ENCODE measurements at places on chromosomes 3 and 15.

- DNase-seq: no peak
Observed at GRCh38 chr3:195248281-195248680, 22.7 kb downstream of the XXYLT1 start.

DNA sequence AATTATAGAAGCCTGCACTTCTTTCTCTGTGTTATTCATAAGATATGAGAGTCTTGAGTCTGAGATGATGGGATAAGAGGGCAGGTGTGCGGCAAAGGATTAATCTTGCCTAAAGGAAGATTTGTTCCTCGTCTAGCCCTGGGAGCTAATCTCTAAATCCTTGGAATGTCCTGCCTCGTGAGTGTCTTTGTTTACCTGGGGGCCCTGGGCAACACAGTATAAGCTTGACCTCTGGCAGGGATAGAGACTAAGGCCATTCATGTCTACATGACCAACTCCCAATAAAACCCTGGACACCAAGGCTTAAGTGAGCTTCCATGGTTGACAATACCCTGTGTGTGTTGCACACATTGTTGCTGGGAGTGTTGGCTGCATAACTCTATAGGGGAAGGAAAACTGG lies 3.2 kb upstream of the AGBL1 start:
- DNase-seq: no peak

DNA sequence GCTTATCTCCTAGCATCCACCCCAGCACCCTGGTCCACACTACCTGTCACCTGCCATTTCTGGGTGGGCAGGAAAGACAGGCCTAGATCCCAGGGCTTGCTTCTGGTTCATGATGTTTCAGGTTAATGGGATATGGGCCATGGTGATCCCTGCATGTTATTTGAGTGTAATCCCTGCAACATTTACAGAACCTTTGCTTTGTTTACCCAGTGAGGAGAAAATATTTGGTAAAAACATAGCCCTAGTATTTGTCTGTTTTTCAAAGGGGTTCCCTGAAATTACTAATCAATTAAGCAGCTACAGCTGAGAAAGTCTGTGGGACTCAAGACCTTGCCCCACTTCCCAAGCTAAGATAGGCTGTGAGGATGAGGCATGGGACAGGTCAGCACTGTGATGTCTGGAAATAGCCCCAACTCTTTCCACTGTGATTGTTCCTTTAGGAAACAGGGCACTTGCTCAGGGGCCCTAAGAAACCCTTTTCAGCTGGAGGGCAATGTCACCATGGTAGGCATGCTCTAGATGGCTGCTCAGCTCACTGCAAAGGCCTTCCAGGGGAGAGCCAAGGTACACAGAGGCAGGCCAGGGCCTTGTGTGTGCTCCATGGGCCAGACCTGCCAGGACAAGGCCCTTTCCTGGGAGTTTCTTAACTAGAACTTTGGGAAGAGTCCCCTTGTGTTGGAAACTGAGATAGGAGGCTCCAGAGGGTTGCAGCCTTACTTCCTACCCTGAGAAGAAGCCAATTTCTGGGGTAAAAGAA lies 11.1 kb downstream of the TRANK1 start:
- no peak for DNase-seq

- DNase-seq: no peak
Observed at GRCh38 chr3:36525115-36525801, 145.0 kb downstream of the STAC start.

- no peak for DNase-seq
Observed at GRCh38 chr15:70284438-70285214, 186.9 kb upstream of the TLE3 start.

DNA sequence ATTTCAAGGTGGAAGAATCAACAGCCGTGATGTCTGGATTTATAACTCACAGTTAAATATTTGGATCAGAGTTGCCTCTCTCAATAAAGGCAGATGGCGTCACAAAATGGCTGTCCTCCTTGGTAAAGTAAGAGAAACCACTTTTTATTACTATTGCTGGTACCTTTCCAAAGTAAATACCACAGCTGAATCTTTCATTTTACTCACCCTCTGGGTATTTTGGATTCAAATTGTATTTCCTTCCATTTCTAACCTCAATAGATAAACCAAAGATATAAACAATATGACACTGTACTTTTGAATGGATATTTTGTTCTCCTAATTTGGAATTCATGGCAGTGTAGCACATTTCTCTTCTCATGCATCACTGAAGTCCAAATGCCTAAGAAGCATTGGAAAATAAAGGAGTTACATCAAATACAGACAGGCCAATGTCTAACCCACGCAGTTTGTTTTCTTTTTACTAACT lies 29.5 kb downstream of the KLHL24 start:
- DNase-seq: no peak

DNA sequence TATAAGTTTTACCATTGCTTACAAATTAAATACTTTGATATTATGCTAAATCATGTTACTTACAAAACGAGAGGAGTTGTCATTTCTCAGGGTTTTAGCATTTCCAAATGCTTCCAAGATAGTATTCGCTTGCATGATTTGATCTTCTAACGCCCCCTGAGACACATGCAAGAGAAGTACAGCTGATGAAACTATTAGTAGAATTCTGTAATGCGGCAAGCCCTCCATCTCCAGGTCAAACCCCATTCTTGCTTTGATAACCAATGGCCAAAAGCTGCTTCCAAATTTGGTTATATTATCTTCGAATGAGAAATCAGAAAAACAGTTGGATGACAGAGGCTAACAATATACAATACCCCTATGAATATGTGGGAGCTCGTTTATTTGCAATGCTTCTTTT lies 14.7 kb downstream of the MYH15 start:
- DNase-seq: no peak

- peak; percentile 29 for DNase-seq
Observed at GRCh38 chr15:70023064-70023768, 74.5 kb downstream of the TLE3 start.

- no peak for DNase-seq
Observed at GRCh38 chr15:63998489-63998888, 47.8 kb downstream of the DAPK2 start.

GRCh38 chr15:65630760-65631159 lies 9.0 kb downstream of the SLC24A1 start:
- DNase-seq: no peak

GRCh38 chr15:34436956-34437442 lies 609 bp downstream of the GOLGA8A start:
- DNase-seq: peak; percentile 51

GRCh38 chr3:72441284-72441994 lies 406.8 kb downstream of the SHQ1 start:
- no peak for DNase-seq

DNA sequence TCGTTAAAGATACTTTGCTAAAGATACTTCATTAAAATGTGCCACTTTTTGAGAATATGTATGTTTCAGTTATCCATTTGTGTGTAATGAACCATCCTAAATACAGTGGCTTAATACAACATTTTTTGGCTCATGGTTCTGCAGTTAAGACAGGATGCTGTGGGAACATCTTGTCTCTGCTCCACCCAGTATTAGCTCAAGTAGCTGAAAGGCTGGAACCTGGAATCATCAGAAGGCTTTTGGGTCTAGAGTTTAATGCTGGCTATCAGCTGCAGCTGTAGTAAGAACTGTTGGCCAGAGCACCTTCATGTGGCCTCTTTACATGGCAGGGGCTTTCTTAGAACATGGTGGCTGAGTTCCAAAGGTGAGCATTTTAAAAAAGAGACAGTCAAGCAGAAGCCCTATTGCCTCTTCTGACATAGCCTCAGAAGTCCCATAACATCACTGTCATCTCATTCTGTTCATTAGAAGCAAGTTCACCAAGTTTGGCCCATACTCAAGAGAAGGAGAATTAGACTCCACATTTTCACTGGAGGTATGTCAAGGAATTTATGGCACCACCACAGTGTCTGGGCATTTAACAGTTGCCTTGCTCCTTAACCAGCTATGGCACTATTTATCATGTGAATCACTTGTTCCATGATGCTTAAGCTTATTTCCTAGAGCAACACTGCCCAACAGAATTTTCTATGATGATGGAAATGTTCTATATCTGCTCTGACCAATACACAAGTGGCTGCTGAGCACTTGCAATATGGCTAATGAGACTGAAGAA lies 70.4 kb upstream of the PDZRN3 start:
- DNase-seq: no peak

- no peak for DNase-seq
Observed at GRCh38 chr15:25832158-25832557, 31.0 kb downstream of the ATP10A start.

GRCh38 chr3:129829640-129830039 lies 63.9 kb downstream of the TMCC1 start:
- DNase-seq: no peak

DNA sequence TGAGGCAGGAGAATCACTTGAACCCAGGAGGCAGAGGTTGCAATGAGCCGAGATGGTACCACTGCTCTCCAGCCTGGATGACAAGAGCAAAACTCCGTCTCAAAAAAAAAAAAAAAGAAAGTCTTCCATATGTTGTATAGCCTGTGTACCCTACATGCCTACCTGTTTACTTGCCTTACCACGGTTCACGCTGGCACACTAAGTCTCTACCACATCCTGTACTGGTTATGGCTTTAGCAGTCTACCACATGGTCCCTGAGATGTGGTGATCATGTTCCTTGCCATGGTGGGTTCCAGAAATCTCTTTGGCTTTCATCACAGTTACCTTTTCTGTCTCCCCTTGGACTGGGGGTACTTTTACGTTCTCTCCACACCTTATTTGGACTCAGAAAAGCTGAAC lies 63.8 kb upstream of the TBC1D5 start:
- DNase-seq: no peak

- DNase-seq: no peak
Observed at GRCh38 chr15:96171853-96172296, 158.6 kb upstream of the NR2F2 start.

GRCh38 chr3:196868297-196868661 lies 559 bp downstream of the SENP5 start:
- DNase-seq: no peak

- DNase-seq: no peak
Observed at GRCh38 chr3:185164428-185165217, 11.8 kb upstream of the C3orf70 start.

DNA sequence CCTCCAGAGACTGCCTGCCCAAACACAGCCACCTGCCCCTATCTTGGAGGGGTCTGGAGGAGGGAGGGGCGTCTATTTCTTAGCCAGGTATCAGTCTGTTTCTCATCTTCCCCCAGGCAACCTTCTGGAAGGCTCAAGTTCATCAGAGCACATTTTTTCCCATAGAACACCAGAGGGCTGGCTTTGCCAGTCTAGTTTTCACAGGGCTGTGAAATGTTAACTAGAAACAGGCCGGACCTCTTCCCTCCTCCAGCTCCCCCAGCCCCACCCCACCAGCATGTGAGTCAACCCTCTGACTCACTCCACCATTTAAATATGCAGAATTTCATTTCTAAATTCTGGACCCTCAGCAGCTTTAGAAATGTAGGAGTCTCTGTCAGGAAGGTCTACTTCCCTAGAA lies 66.9 kb downstream of the SLCO2A1 start:
- DNase-seq: no peak

DNA sequence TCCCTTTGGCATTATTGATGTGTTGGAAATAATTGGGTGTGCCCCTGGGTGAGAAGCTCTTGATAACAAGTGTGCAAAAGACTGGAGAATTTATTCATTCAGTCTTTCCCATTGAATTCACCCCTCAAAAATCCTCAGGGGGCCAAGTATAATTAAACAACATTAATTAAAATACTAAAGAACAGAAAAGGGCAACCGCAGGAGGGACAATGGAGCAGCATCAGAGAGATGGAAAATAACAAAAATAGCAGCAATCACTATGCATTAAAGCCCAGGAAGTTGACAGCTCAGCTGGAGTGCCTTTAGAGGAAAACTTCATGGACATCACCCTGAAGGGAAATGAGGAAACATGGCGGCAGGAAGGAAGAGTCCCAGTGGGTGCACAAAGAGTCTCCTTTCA lies 227.6 kb downstream of the MINAR1 start:
- DNase-seq: no peak

DNA sequence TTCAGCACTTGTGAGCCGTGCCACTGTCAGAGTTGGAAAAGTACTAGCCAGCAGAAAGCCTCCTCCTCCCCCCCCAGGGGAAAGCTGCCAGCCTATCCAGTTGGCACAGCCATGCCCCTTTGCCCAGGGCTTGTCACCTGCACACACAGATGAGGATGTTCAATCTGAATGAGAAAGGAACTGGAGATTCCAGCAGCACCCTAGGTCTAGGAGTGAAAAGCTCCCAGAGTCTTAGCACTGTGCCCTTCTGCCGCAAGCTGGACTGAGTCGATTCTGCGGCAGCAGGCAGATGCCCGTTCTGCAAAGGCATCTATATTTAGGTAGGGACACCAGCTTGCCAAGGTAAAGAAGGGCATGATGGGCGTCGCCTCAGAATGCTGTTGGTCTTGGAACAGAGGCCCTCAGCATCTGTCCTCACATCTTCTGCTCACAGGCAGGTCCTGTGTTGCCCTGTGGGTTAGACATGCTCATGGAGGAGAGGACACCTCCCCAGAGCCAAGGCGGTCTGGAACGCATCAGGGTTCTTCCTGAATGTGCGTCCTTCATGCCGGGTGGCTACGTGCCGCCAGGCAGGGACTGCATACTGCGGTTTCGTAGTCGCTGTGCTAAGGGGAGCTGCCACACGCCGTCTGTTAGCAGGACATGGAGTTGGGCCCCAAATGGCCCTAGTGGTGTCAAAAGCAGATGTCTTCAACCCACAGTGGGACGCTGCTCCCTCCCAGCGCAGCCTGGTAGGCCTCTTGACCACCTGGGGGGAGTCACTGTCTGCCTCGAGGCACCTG lies 109.5 kb downstream of the VGLL4 start:
- DNase-seq: no peak

- no peak for DNase-seq
Observed at GRCh38 chr3:188979248-188979647, 192.5 kb upstream of the TPRG1 start.

GRCh38 chr3:4149296-4149695 lies 153.9 kb upstream of the SETMAR start:
- DNase-seq: no peak

GRCh38 chr15:73017987-73018386 lies 34.3 kb upstream of the NEO1 start:
- no peak for DNase-seq

GRCh38 chr15:100926971-100927756 lies 8.0 kb downstream of the LRRK1 start:
- no peak for DNase-seq

DNA sequence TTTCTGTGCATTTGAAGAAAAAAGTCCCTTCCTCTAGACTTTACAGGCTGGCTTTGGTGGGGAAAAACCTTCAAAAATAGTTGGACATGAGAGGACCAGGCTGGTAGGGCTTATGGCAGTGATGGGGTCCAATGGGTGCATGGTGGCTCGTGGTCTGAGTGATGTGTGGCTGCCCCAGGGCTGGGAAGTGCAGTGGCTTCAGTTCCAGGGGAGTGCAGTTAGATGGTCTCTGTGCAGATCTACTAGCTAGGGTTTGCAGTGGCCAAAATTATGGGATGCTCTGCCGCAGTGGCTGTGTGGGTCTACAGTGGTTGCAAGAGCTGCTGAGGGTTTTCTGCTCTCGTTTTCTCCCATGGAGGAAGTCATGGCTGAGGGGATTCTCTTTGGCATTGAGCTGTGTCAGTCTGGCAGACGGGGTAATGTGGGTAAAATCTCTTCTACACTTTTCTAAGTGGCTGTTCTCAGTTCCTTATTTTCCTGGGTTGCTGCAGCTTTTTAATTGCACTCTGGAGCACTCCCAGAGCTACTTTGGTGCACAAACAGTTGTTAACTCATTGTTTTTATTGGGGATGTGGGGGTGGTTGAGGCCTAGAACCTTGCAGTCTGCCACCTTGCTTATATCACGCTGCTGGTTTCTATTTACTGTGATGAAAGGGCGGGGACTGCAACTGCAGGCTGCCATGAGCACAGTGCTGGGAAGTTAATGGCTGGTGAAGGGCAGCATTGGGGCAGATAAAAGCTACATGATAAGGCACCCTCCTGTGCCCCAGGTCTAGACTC lies 1324.6 kb downstream of the NSUN3 start:
- DNase-seq: no peak
